Right ventricle myocardium superior (tissue), 1 donor: ENCODE measurements at places on chromosomes 2 and 18. TPM values are rescaled to one million over a fixed set of nuclear protein-coding genes. Genes with fewer than 3 reads are reported as not detected.

The NAT8 gene
- total RNA-seq, result not detected

The CIB4 gene
- total RNA-seq, result not detected

The DNAH6 gene
- 0.08 TPM for total RNA-seq

The CHRND gene
- total RNA-seq, result not detected

The DQX1 gene
- total RNA-seq, result not detected

The TEX51 gene
- total RNA-seq, result not detected

- DNase-seq, result peak; percentile 39
Measured at GRCh38 chr2:187075199-187075635, 226.2 kb upstream of the ZSWIM2 start.

DNA sequence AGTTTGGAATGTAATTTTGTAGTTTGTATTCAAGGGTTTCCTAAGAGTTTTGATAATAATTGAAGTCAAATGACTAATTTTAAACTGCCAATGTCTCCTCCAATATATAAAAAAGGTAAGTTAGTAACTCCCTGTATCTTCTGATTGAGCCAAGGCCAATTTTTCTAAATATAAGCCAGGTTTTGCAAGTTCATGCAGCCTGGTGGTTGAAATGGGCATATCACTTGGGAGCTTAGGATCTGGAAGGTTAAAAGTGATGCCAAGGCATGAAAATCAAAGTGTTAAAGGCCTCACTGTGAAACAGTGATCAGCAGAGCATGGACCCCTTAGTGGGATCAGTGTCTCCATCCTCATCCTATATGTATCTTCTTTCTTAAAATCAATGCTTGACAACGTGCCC is 60.5 kb downstream of the MERTK start:
- no peak for DNase-seq

GRCh38 chr2:1546023-1546591 is 132.8 kb downstream of the TPO start:
- no peak for DNase-seq

- DNase-seq, result no peak
Measured at GRCh38 chr2:70816726-70817125, 3.7 kb downstream of the CLEC4F start.

DNA sequence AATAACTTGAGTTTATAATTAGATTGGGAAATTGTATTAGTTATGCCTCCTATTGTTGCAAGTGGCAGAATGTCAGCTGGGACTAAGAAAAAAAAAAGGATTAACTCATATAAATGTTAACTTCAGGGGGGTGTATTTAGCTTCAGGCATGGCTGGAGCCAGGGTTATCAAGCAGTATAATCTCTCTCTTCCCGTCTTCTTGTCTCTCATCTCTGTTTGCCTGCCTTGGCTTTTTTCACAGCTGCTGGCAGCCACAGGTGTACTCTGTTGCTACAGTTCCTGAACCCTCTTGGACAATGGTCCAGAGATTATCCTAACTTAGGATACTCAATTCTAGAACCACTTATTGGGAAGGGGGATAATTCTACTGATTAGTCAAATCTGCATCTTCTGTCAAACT is 370.7 kb upstream of the MEX3C start:
- no peak for DNase-seq

DNA sequence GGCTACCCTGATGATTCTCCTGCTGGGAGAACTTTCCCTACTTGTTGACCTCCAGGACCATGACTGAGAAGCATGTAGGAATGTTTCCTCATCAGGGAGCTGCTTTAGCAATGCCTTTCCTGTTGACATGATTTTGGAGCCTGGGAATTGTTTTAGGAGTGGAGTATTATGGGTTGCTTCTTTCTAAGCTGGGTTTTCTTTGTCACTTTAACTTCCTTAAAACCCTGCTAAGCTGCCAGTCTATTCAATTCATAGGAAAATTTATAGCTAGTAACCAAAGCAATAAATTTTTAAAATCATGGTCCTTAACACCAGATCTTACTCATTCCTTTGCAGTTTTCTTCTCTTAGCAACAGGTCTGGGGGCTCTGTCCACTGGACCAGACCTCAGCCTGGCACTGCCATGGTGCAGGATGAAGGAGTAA is 125.6 kb upstream of the TACR1 start:
- DNase-seq, result no peak

GRCh38 chr18:46334868-46335281 is 230.7 kb downstream of the HAUS1 start:
- peak; percentile 57 for DNase-seq

DNA sequence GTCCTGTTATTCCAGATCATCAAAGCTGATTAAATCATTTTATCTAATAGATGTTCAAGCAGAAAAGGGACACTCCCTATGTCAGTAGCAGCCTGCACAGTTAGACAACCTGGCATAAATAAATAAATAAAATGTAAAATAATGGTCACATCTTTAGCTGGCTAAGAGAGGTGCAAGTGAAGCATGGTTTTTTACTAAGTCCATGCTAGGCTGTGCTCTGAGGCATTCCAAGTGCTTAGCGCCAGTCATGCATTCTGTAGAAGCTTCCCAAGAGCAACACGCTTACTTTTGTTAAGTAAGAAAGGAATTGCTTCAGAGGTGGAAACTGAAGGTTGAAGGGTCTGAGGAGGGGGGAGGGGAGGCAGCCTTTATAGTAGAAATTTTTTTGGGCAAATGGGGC is 351.2 kb downstream of the CDH2 start:
- DNase-seq, result no peak

DNA sequence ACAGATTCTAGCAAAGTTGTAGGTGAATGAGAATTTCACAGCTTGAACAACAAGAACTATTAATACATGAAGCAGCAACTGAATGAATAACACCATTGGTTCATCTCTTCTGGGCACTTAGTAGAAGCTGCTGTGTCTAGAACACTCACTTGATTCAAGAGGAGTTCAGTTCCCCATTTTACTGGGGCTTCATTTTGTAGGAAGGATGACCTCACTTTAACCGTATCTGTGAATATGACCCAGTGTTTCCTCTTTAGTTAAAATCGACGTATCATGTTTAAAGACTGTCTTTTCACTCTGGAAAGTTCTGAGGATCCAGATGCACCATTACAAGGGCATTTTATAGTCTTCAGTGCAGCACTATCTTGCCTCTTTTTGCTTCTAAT is 47.8 kb downstream of the LRRTM1 start:
- DNase-seq, result no peak

DNA sequence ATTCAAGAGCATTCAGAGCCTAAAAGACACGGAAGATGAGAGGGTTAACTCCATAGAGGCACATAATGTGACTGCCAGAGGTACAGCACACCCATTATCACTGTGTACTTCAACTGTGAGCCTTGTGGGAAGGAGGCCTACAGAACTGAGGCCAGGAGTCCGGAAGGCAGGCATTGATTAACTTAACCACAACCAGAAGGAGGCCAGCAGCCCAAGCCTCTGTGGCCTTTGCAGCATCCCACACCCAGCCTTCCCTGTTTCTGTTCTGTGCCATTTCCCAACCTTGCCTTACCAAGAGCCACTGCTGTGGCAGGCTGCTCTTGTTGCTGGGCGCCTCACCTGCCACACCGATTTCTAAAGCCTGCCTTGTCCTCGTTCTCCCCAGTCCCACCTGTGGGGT is 27.2 kb downstream of the SIGLEC15 start:
- no peak for DNase-seq

- no peak for DNase-seq
Measured at GRCh38 chr2:168330624-168331423, 83.4 kb upstream of the STK39 start.

GRCh38 chr2:169036736-169037440 is 5.8 kb upstream of the ABCB11 start:
- DNase-seq, result no peak

GRCh38 chr2:31312898-31313297 is 78.9 kb downstream of the EHD3 start:
- DNase-seq, result no peak

GRCh38 chr2:186100636-186101035 is 362.0 kb downstream of the FSIP2 start:
- DNase-seq, result no peak

DNA sequence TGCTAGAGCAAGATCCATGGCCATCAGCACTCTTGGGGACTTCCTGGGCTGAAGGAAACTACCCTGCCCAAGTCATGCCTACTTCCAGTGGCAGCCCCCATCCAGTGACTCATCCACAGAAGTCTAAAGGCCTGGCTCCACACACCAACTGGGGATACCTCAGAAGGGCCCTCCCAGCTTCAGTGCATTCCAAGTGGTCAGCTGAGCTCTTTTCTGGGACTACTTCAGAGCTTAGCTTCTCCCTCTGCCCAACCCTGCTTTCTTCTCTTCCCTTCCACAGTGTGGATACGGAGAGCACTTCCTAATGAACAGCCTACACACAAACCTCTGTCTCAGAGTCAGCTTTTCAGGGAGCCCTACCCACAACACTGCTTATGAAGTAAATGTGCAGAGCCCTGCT is 66.5 kb downstream of the CLHC1 start:
- DNase-seq, result no peak
